ENCODE measurements at places on chromosomes 4 and X. TPM values are rescaled to one million over a fixed set of nuclear protein-coding genes. Genes with fewer than 3 reads are reported as not detected.

IBSP gene
- not detected for total RNA-seq

HPGD gene
- total RNA-seq: 3.2 TPM

DNA sequence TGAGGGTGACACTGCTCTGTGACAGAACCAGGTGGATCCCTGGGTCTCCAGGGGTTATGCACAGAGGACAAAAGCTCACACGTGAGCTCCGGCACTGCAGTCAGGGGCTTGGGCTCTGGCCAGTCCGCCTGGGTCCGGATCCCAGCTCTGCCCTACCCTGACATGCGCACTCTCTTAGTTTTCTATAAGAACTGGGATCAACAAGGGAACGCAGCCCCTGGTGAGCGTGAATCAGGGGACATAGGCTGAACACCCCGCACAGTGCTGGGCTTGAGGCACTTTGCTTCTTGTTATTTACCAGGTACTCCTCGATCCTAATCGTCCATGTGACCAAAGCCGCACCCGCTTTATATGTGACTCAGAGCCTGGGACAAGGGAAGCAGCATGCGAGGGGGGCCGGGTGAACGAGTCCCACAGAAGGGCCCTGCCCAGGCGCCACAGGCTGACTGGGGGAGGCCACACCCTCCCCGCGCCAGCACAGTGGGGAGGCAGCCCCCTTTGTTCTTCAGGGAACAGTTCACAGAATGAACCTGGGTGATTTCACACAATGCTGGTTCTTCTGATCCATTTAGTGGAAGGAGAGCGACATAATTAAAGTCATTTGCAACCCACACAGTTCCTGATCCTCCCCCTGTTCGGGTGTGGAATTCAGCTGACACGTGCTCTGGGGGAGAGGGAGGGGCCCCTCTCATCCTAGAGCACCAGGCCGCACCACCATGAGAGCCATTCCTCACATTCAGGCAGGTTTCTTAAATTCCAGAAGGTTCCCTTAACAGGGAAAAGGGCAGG, 55.5 kb downstream of the WFS1 start:
- DNase-seq: no peak

DNA sequence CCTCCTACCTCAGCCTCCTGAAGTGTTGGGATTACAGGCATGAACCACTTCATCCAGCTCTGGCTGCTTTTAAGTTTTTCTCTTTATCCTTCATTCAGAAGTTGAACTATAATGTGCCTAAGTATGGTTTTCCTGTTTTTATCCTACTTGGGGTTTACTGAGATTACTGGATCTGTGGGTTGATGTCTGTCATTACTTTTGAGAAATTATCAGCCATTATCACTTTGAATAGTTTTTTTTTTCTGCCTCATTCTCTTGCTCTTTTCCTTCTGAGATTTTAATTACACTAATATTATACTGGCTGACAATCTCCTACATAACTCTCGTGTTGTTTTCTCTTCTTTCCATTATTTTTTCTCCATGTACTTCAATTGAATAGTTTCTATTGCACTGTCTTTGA, 47.6 kb upstream of the MORC4 start:
- no peak for DNase-seq
